Uterine smooth muscle cell (primary cell): ENCODE measurements at places on chromosomes 7 and 10. TPM values are rescaled to one million over a fixed set of nuclear protein-coding genes. Genes with fewer than 3 reads are reported as not detected.

Gene ACTR3C
- total RNA-seq, result 1.00 and 1.5 TPM in 2 replicates

Gene DLX6
- total RNA-seq, result not detected in 2 replicates

Gene NRG3
- total RNA-seq, result under 0.01 TPM in 1 of 2 replicates, not detected in the other

Gene CPEB3
- total RNA-seq, result 0.55 and 1.6 TPM in 2 replicates

Gene SEC31B
- total RNA-seq, result 1.2 and 2.9 TPM in 2 replicates

Gene SLC13A4
- under 0.01 and 0.22 TPM in 2 replicates for total RNA-seq

Gene ENTPD1
- under 0.01 TPM in 1 of 2 replicates, not detected in the other for total RNA-seq

Gene GPR26
- total RNA-seq, result not detected in 2 replicates

Gene FAM180A
- 6.4 and 24.9 TPM in 2 replicates for total RNA-seq

Gene CUL2
- 38.6 and 55.3 TPM in 2 replicates for total RNA-seq

Gene WASL
- 11.1 and 13.0 TPM in 2 replicates for total RNA-seq

Gene ANKRD22
- 0.12 TPM in 1 of 2 replicates, not detected in the other for total RNA-seq
